ENCODE measurements at places on chromosomes 5 and 9. TPM values are rescaled to one million over a fixed set of nuclear protein-coding genes. Genes with fewer than 3 reads are reported as not detected.

GRCh38 chr5:56615361-56616153 is 199.8 kb upstream of the MAP3K1 start:
- no peaks in the 10 kb centered on the region for H3K27me3 ChIP-seq
- H3K27ac ChIP-seq = peak overlapping the region; percentile 70
- H3K36me3 ChIP-seq = no peaks in the 10 kb centered on the region
- peak overlapping the region; percentile 5 for H3K4me3 ChIP-seq
- DNase-seq = no peak

SLC34A3 gene
- not detected for total RNA-seq

- H3K36me3 ChIP-seq = no peaks in the 10 kb centered on the region
- H3K27me3 ChIP-seq = no peaks in the 10 kb centered on the region
- no peak for DNase-seq
Observed at GRCh38 chr5:84393969-84394368, 9.3 kb upstream of the EDIL3 start.

GRCh38 chr5:147170603-147171002 is 64.2 kb upstream of the STK32A start:
- H3K27me3 ChIP-seq = no peaks in the 10 kb centered on the region
- no peak for DNase-seq
- no peak overlapping the region for H3K4me3 ChIP-seq
- H3K36me3 ChIP-seq = no peaks in the 10 kb centered on the region
- H3K27ac ChIP-seq = no peak overlapping the region

REEP2 gene
- total RNA-seq = 2.6 TPM

- DNase-seq = no peak
- H3K36me3 ChIP-seq = peaks cover 11% of the 10 kb centered on the region
- peaks cover 44% of the 10 kb centered on the region for H3K4me1 ChIP-seq
- H3K27me3 ChIP-seq = no peaks in the 10 kb centered on the region
Observed at GRCh38 chr5:80181618-80182211, 74.1 kb downstream of the SERINC5 start.

DNA sequence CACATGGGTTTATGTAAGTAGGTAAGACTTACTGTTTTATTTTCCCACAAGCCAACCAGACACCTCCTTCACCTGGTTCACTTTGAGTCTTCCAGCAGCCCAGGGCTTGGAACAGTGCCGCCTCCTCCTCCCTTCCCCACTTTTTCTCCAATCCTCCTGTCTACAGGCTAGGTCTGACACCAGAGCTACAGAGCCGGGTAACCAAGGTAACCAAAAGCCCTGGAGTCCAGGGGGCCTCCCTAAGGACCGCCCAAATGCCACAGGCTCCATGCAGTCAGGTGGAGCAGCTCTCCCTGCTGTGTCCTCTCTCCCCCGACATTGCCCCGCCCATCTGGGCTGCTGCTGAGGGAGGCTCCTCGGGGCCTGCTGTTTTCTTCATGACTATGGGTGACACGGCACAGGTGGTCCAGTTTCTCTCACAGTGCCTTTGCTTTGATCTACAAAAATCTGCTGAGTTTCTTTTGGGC is 138.0 kb upstream of the EFNA5 start:
- no peaks in the 10 kb centered on the region for H3K4me1 ChIP-seq
- H3K36me3 ChIP-seq = no peaks in the 10 kb centered on the region
- no peak for DNase-seq
- no peaks in the 10 kb centered on the region for H3K27me3 ChIP-seq

SVEP1 gene
- total RNA-seq = 15.6 TPM

PIGO gene
- 14.5 TPM for total RNA-seq

DNA sequence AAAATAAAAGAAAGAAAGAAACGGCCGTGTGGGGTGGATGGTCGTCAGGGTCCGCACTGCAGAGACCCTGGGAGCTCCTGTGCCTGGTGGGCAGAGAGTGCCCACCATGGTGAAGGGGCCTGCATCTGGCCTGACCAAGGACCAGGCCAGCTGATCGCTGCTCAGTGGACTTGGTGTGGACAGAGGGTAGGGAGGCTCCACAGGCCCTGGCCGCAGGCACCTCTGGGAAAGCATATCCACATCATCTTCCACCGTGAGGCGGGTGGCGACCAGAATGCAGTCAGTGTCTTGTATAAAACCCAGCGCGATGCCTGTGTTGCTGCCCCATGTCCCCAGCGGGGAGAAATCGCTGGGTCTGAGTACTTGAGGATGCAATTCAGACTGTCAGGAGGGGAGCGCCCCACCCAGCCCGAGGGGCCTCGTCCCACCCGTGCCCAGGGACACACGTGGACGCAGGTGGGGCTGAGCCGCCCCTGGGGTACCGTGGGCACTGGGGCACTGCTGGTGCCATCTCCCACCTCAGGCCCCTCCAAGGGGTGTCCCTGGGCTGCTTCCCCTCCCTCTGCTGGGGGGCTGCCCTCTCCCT is 27.8 kb upstream of the SLC6A19 start:
- H3K4me1 ChIP-seq = no peaks in the 10 kb centered on the region
- H3K27me3 ChIP-seq = peaks cover 3% of the 10 kb centered on the region
- no peak for DNase-seq
- no peak overlapping the region for H3K4me3 ChIP-seq

PRRT1B gene
- not detected for total RNA-seq

GRCh38 chr5:60207040-60207439 is 313.5 kb upstream of the PDE4D start:
- no peak overlapping the region for H3K27ac ChIP-seq
- no peaks in the 10 kb centered on the region for H3K4me1 ChIP-seq
- no peak for DNase-seq
- H3K27me3 ChIP-seq = no peaks in the 10 kb centered on the region
- no peaks in the 10 kb centered on the region for H3K36me3 ChIP-seq
- H3K4me3 ChIP-seq = no peak overlapping the region

SPAAR gene
- 1.3 TPM for total RNA-seq

DNA sequence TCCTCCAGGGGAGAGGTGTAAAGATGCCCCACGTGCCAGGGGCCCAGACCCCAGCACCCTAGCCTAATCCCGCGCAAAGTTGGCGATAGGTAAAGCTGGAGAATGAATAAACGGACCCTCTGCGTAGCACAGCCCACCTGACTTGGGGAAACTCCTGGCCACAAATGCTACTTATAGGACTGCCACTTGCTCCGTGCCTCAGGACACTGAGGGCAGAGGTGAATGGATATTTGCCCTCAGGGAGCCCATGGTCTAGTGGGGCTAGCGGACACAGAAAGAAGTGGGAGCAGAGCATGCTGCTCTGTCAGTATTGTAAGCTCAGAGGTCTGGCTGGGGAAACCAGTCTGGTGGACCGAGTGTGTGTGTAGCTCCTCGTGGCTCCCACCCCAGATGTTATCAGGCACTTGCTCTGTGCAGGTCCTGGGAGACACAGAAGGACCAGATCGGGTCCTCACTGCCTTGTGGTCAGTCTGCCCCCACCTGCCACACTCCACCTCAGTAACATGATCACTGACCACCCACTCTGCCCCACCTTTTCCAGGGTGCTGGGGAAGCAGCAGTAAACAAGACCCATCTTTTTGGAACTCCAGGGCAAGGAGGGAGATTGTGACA is 841 bp downstream of the GRK6 start:
- DNase-seq = no peak
- peaks cover 62% of the 10 kb centered on the region for H3K4me1 ChIP-seq
- H3K27ac ChIP-seq = peak overlapping the region; percentile 92
- no peaks in the 10 kb centered on the region for H3K27me3 ChIP-seq
- H3K36me3 ChIP-seq = peaks cover 8% of the 10 kb centered on the region

DNA sequence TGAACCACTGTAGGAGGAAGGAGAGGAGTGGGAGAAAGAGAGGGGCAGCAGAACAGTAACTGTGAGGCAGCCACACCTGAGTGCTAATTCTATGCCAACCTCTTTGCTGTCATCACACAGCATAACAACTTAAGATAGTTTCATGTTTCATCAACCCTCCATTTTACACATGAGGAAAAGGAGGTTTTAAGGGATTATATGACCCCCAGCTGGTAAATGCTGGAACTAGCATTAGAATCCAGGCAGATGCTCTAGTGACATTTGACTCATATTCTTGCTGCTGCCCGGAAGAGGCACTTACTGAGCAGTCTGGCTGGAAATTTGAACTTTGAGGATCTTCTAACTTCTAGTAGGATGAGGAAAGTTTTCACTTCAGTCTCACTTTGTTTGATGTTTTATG is 24.1 kb upstream of the VLDLR start:
- no peak overlapping the region for H3K4me3 ChIP-seq
- H3K36me3 ChIP-seq = no peaks in the 10 kb centered on the region
- H3K27me3 ChIP-seq = no peaks in the 10 kb centered on the region
- no peaks in the 10 kb centered on the region for H3K4me1 ChIP-seq

CCIN gene
- not detected for total RNA-seq

- no peaks in the 10 kb centered on the region for H3K36me3 ChIP-seq
- H3K27ac ChIP-seq = no peak overlapping the region
- H3K27me3 ChIP-seq = no peaks in the 10 kb centered on the region
- H3K4me3 ChIP-seq = no peak overlapping the region
- H3K4me1 ChIP-seq = peaks cover 23% of the 10 kb centered on the region
- DNase-seq = no peak
Observed at GRCh38 chr9:87722393-87723088, 3.4 kb upstream of the CTSL start.

- H3K4me1 ChIP-seq = no peaks in the 10 kb centered on the region
- H3K36me3 ChIP-seq = no peaks in the 10 kb centered on the region
- no peak for DNase-seq
- H3K4me3 ChIP-seq = no peak overlapping the region
- H3K27ac ChIP-seq = no peak overlapping the region
Observed at GRCh38 chr5:24363789-24364481, 280.8 kb downstream of the CDH10 start.

TLR4 gene
- 10.5 TPM for total RNA-seq

- no peaks in the 10 kb centered on the region for H3K4me1 ChIP-seq
- DNase-seq = no peak
- H3K36me3 ChIP-seq = no peaks in the 10 kb centered on the region
- H3K27ac ChIP-seq = no peak overlapping the region
- no peak overlapping the region for H3K4me3 ChIP-seq
Observed at GRCh38 chr9:3125602-3126405, 281.9 kb upstream of the PUM3 start.

DNA sequence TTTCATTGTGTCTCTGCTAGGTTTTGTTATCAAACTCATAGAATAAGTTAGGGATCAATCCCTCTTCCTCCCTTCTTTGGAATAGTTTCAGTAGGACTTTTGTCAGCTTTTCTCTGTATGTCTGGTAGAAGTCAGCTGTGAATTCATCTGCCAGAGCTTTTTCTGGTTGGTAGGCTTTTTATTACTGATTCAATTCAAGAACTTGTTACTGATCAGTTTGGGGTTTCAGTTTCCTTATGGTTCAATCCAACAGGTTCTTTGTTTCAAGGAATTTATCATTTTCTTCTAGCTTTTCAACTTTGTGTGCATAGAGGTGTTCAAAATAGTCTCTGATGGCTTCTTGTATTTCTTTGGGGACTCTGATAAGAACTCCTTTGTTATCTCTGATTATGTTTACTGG is 221.7 kb downstream of the FGF10 start:
- no peak overlapping the region for H3K4me3 ChIP-seq
- no peak for DNase-seq
- no peaks in the 10 kb centered on the region for H3K27me3 ChIP-seq
- H3K36me3 ChIP-seq = no peaks in the 10 kb centered on the region
- no peak overlapping the region for H3K27ac ChIP-seq

DNA sequence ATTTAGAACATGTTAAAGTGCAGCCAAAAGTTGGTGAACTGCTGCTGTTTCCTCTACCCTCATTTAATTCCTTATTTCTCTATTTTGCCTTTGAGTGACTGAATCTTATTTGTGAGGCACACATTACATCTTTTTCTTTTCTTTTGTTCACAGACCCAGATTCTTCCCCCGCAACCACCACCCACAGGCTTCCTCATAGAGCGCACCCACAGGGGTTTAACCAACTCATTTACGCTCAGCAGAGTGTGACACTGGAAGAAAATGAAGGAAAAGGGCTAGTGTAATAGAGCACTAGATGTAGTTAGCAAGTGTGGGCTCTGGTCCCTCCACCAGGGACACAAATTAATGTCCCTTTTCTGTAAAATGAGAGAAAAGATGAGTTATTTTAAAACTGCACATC is 200.7 kb downstream of the PARP8 start:
- no peak overlapping the region for H3K4me3 ChIP-seq
- H3K27ac ChIP-seq = no peak overlapping the region
- no peak for DNase-seq

SPINK6 gene
- not detected for total RNA-seq

PNPLA7 gene
- 37.6 TPM for total RNA-seq

TNC gene
- 18.5 TPM for total RNA-seq

ACOT12 gene
- total RNA-seq = not detected

- H3K36me3 ChIP-seq = no peaks in the 10 kb centered on the region
- no peaks in the 10 kb centered on the region for H3K27me3 ChIP-seq
- no peak for DNase-seq
- no peak overlapping the region for H3K27ac ChIP-seq
- H3K4me1 ChIP-seq = no peaks in the 10 kb centered on the region
Observed at GRCh38 chr5:51908215-51908614, 525.0 kb downstream of the ISL1 start.

NIPAL4 gene
- 111 TPM for total RNA-seq

All from suprapubic skin (tissue), 4 donors.